CD8-positive, alpha-beta memory T cell (primary cell): ENCODE measurements at places on chromosomes 2 and 18. TPM values are rescaled to one million over a fixed set of nuclear protein-coding genes. Genes with fewer than 3 reads are reported as not detected.

The PLGLB2 gene
- total RNA-seq = 0.89 TPM

GRCh38 chr18:62982600-62983251, 267.4 kb downstream of the PHLPP1 start:
- H3K27me3 ChIP-seq = no peaks in the 10 kb centered on the region
- H3K4me3 ChIP-seq = no peak overlapping the region
- peak; percentile 64 for DNase-seq
- peaks cover 5% of the 10 kb centered on the region for H3K4me1 ChIP-seq

- H3K27ac ChIP-seq = no peak overlapping the region
- no peaks in the 10 kb centered on the region for H3K4me1 ChIP-seq
- DNase-seq = no peak
- H3K36me3 ChIP-seq = no peaks in the 10 kb centered on the region
These were observed 11.3 kb upstream of the LDLRAD4 start for GRCh38 chr18:13207294-13207693.

The ABCB11 gene
- total RNA-seq = not detected

GRCh38 chr2:175227393-175227792, 45.9 kb upstream of the ATP5MC3 start:
- no peak for DNase-seq
- H3K4me3 ChIP-seq = no peak overlapping the region
- H3K27ac ChIP-seq = no peak overlapping the region
- no peaks in the 10 kb centered on the region for H3K27me3 ChIP-seq
- H3K36me3 ChIP-seq = no peaks in the 10 kb centered on the region

- no peak overlapping the region for H3K27ac ChIP-seq
- H3K4me1 ChIP-seq = no peaks in the 10 kb centered on the region
- no peak for DNase-seq
- no peaks in the 10 kb centered on the region for H3K36me3 ChIP-seq
These were observed 38.1 kb downstream of the ST8SIA5 start for GRCh38 chr18:46718501-46719341.

DNA sequence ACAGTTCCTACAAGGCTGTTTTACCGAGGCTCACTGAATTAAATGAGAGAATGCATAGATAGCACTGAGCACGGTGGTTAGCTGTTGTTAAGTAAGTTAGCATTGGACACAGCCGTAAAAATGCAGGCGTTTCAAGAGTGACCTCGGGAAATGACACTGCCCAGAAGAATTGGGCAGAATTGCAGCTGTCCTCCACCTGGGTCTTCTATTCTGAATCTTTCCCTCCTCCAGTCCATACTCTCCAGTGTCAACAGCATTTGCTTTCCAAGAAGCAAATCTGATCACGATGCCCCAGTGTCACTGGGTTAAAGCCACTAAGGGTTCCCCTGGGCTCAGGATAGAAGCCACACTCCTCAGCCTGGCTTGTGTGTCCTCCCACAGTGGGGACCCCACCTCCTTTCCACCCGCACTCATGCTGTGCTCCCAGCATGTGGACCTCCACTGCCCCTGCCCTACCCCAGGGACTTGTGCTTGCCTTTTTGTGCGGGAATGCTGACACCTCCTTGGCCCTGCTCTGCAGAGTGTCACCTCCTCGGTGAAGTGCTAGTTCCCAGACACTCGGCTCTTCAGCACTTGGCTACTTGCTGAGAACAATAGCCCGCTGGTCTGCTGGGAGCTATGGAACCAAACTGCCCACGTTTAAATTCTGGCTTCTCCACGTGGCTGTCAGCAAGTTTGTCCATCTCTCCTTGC, 135.0 kb downstream of the ANTXR1 start:
- H3K36me3 ChIP-seq = no peaks in the 10 kb centered on the region
- no peak for DNase-seq
- H3K4me1 ChIP-seq = no peaks in the 10 kb centered on the region
- H3K4me3 ChIP-seq = no peak overlapping the region
- H3K27me3 ChIP-seq = no peaks in the 10 kb centered on the region
